Suprapubic skin (tissue), 4 donors: ENCODE measurements at places on chromosomes 12 and 14.

DNA sequence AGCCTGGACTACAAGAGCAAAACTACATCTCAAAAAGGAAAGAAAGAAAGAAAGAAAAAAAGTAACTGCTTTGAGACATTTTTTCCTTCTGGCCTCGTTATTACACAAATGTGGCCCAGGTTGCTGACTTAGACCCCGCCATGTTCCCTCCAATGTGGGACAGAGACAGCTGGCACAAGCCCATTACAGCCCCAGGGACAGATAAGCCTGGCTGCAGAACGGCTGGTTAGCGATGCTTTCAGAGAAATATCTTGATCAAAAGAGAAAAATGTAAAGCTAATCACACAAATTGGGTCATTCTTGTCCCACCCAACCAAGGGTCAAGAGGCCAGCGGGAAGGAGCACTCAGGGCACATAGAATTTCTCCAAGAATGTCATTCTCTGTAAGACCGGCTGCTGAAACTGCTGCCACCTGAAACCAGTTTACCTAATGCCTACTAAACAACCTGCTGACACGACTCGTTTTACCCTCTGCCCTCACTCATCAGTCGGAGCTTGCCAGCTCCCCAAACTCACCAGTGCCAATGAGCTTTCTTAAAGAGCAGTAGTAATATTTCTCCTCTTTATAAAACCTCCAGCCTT lies 63.1 kb downstream of the TNFAIP2 start:
- peak; percentile 22 for DNase-seq

- no peak for DNase-seq
Measured at GRCh38 chr12:68267892-68268396, 14.5 kb upstream of the IL22 start.

- no peak for DNase-seq
Measured at GRCh38 chr12:59459966-59460660, 135.7 kb upstream of the SLC16A7 start.

GRCh38 chr12:52984136-52984535 lies 22.1 kb upstream of the EIF4B start:
- DNase-seq, result no peak

DNA sequence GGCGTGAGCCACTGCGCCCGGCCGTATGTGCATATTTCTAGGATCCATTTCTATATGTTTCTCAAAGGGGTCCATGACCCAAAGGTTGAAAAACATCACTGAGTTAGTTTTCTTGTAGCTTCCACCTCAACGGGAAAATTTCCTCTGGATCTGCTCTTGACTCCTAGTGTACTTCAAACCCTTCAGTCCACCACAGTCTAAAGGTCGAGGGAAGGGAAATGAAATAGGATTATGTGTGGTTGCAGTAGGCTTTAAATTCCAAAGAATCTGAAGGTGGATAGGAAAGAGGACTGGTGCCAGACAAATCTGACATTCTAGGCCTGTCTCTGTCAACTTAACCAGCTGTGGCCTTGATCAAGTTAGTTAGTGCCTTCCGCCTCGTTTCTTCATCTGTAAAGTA lies 1.7 kb upstream of the SUOX start:
- no peak for DNase-seq

DNA sequence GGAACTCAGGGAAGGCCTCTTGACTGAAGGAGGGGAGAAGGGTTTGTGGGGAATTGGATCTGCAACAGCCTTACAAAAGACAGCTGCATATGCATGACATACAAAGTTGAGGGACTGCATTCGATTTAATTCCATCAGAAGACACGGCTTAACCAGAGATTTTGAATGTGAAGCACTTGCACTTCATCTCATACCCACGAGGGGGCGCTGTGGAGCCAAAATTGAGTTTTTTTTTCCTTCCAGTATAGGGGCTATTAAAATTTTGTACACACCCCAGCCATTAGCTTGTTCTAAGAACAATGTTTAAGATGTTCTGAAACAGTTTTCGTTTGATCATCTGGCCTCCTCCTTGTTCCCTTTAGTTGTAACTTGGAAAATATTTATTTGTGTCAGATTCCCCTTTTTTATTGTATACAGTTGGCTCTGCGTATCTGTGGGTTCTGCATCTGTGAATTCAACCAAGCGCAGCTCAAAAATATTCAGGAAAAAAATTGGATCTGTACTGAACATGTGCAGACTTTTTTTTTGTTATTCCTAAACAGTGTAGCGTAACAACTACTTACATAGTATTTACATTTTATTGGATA lies 1.6 kb downstream of the SUDS3 start:
- DNase-seq, result peak; percentile 80

DNA sequence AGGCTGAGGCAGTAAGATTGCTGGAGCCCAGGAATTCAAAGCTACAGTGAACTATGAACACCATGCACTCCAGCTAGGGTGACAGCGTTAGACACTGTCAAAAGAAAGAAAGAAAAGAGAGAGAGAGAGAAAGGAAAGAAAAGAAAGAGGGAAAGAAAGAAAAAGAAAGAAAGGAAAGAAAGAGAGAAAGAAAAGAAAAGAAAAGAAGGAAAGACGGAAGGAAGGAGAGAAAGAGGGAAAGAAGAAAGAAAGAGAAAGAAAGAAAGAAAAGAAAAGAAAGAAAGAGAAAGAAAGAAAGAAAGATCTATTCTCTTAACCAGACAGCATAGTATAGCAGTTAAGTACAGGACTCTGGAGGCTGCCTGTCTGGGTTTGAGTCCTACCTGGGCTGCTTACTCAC lies 21.9 kb upstream of the DENND5B start:
- DNase-seq, result no peak

- DNase-seq, result no peak
Measured at GRCh38 chr14:44961151-44961553, 595 bp downstream of the KLHL28 start.

DNA sequence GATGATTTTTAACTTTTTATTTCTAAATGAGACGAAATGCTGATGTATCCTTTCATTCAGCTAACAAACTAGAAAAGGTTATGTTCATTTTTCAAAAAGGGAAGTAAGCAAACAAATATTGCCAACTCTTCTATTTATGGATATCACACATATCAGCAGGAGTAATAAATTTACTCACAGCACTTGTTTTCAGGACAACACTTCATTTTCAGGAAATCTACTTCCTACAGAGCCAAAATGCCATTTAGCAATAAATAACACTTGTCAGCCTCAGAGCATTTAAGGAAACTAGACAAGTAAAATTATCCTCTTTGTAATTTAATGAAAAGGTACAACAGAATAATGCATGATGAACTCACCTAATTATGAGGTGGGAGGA lies 139.6 kb downstream of the HMGA2 start:
- DNase-seq, result no peak

GRCh38 chr14:73795974-73796373 lies 55.7 kb upstream of the PTGR2 start:
- DNase-seq, result no peak

DNA sequence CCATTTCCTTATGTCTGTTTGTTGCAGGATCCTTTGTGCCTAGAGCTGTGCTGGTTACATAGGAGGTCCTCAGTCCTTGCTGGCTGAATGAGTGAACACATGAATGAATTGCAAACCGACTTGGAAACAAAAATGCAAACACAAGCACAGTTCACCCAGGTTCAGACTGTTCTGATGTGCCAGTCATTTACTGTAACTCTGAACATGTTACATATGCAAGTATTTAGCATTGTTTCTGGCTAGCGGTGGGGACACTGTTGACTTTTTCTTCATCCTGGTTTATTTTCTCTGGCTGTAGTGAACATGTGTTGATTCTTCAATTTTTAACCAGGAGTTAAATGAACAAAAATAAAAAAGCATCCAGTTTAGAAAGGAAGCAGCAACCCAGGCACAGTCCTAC lies 33.4 kb downstream of the TSPAN9 start:
- DNase-seq, result no peak

DNA sequence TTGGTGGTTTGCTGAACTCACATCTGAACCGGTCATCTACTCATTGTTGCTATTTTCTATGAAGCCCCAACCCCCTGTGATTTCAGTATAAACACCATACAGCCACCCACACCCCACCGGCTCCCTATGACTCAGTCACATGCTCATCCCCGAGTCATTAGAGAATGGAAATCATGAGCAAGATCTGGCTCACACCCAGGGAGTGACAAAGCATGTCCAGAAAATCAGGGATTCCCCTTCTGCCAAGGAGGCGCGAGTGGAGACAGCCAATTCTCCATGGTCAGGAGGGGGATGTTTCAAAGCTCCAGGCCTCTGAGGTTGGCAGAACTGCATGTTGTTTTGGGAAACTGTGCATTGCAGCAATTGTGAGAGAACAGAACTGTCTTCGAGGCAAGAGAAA lies 657.5 kb upstream of the TBX3 start:
- peak; percentile 91 for DNase-seq

DNA sequence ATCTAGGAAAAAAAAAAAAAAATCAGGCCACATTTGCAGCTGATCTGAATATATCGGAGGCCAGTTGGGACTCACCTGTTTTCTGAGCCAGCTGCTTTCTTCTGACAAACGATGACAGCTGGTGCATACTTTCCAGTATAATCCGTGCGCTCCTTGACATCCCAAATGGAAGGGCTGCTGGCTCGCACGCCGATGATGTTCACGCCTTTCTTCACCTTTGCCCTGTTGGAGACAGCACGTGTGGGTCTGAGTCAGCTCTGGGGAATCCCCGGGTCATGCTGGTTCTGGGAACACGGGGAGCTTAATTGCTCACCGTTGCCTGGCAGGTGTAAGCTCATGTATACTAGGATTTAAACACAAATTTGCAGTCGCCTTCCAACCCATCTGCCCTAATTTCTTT lies 372.8 kb downstream of the TMEM132D start:
- DNase-seq, result no peak

GRCh38 chr14:33556382-33557121 lies 394.3 kb downstream of the EGLN3 start:
- no peak for DNase-seq

DNA sequence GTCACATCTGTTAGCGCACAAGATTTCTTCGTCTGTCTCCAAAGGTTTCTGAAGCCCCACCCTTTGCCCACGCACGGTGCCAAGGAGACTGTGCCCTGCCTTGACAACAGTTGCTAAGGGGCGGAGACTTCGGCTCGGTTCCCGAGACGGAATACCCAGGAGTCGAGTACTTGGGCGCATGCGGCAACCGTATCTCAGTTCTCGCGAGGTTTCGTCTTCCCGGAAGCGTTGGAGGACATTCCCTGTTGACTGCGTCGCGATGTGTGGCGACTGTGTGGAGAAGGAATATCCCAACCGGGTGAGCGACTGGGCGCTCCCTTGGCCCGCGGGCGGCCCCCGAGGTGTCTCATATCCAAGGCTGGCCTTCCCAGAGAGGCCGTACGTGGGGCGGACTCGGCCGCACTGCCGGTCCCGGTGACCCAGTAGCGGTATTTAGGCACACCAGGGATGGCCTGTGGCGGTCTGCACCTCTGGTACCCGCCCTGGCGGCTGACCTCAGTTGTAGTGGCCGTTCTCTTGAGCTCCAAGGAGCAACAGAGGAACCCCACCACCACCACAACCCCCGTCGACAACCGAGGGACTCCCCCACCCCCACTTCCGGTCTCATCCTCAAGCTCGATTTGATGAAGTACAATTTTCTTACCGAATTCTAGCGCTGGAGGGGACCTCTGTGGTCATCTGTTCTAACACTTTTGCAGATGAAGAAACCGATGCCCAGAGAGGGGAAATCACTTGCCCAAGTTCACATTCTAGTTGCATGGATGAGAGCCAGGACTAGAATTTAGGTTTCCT lies at the start of gene CHURC1:
Gene CHURC1 (plus strand): TSS at position 219 of the 792 bp plus-strand sequence. CDS start 41 bp downstream, at position 260.
- DNase-seq, result peak; percentile 100

GRCh38 chr12:4449851-4450221 lies 4.2 kb upstream of the FGF6 start:
- DNase-seq, result no peak

GRCh38 chr12:14902465-14902864 lies 16.8 kb upstream of the MGP start:
- no peak for DNase-seq

DNA sequence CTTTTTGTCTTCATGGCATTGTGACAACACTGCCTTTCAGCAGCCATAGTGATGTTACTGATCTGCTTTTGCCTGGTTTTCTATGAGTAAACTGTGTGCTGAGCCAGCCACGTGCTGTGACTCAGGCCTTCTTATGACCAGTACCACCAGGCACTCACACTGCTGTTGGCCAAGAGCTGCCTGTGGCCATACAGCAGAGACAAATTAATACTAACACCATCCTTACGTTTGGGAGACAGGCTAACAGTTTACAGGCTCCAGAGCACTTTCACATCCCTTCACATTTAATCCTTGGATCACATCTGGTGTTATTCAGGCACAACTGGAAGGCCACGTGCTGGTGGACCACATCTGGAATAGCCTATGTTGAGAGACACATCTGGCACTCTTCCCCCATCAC lies 377.9 kb downstream of the CCDC91 start:
- peak; percentile 69 for DNase-seq

- no peak for DNase-seq
Measured at GRCh38 chr12:75207338-75208083, 2.1 kb downstream of the KCNC2 start.

GRCh38 chr14:72457641-72458040 lies 436.3 kb downstream of the DPF3 start:
- no peak for DNase-seq

DNA sequence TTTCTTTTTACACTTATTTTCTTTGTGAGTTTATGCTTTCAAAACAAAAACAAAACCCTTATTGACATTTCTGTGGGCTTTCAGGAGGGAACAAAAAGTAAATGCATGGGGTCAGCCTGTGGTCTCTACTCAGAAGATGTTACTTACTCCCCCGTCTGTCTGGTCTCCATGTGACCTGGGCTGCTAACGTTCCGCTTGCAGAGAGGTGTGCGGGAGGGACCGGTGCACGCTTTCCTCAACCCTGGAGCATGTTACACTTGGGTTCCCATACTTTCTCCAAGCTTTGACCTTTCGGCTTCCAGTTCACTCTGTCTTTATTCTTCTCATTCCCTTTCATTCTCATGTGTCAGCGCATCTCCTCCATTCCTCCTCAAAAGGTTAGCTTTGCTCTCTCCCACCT lies 36.5 kb downstream of the ZC3H14 start:
- DNase-seq, result no peak

DNA sequence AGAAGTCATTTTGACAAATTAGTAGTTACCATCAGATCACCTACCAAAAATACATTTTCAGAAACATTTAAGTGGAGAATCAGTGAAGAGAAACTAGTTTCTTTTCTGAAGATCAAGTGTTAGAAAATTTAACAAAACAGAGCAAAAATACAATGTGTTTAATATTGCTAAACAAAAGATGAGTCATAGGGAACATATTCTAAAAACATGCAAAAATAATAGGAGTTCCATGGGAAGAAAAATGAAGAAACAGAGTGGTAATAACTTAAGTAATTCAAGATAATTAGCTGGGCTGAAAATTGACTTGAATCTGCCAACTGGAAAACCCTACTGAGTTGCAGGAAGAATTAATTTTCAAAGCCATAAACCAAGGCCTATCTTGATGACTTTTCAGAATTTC lies 111.5 kb upstream of the KITLG start:
- no peak for DNase-seq

GRCh38 chr14:96143906-96144305 lies 60.7 kb upstream of the BDKRB2 start:
- DNase-seq, result no peak
